AG04449 (cell line): ENCODE measurements at places on chromosomes 1 and 21.

- no peak for DNase-seq
Measured at GRCh38 chr21:27221077-27221476, 254.2 kb upstream of the ADAMTS5 start.

- no peak for DNase-seq
Measured at GRCh38 chr1:6504887-6505286, 13.4 kb upstream of the PLEKHG5 start.

- DNase-seq = no peak
Measured at GRCh38 chr21:19853061-19853460, 1145.1 kb upstream of the NCAM2 start.

DNA sequence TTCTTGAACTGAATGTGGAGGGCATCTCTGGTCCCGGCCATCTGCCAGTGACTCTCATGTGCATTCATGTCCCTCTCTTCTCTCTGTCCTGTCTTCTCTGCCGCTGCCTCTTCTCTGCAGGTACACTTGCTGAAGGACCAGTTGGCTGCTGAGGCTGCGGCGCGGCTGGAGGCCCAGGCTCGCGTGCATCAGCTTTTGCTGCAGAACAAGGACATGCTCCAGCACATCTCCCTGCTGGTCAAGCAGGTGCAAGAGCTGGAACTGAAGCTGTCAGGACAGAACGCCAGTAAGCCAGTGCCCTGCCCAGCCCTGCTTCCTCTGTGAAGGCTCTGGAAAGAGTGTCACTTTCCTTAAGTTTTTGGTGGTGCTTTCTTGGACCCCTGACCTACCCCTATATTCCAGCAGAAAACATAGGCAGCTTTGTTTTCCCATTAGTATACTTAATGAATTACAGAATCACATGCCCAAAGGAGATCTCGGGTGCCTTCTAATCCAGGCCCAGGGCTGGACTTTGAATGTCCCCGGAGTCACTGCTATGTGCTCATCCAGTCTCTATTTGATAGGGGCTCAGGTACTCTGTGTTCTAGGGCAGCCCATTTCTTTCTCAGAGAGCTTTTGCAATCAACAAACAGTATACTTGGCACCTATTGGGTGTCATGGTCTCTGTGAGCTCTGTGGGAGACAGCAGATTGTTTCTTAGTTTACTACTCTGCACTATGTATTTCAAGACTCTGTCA is 11.2 kb downstream of the SPATA46 start:
- no peak for DNase-seq

GRCh38 chr1:16716691-16717335 is 23.5 kb upstream of the RNU1-4 start:
- DNase-seq = no peak

- DNase-seq = no peak
Measured at GRCh38 chr1:151935154-151935553, 25.8 kb upstream of the THEM4 start.

GRCh38 chr1:101898137-101898536 is 98.6 kb downstream of the OLFM3 start:
- no peak for DNase-seq

GRCh38 chr21:26280775-26281174 is 110.2 kb upstream of the APP start:
- DNase-seq = no peak
